ENCODE measurements at places on chromosomes 1 and 21. TPM values are rescaled to one million over a fixed set of nuclear protein-coding genes. Genes with fewer than 3 reads are reported as not detected.

SLC9C2 gene
- total RNA-seq, result not detected

MROH7 gene
- total RNA-seq, result 0.17 TPM

EFNA1 gene
- total RNA-seq, result 119 TPM

OVAAL gene
- total RNA-seq, result not detected

MIXL1 gene
- 0.05 TPM for total RNA-seq

PRKCZ gene
- 22.8 TPM for total RNA-seq

MAN1C1 gene
- total RNA-seq, result 3.1 TPM
